Heart right ventricle (tissue), 16 donors: ENCODE measurements at places on chromosomes 5 and 9.

DNA sequence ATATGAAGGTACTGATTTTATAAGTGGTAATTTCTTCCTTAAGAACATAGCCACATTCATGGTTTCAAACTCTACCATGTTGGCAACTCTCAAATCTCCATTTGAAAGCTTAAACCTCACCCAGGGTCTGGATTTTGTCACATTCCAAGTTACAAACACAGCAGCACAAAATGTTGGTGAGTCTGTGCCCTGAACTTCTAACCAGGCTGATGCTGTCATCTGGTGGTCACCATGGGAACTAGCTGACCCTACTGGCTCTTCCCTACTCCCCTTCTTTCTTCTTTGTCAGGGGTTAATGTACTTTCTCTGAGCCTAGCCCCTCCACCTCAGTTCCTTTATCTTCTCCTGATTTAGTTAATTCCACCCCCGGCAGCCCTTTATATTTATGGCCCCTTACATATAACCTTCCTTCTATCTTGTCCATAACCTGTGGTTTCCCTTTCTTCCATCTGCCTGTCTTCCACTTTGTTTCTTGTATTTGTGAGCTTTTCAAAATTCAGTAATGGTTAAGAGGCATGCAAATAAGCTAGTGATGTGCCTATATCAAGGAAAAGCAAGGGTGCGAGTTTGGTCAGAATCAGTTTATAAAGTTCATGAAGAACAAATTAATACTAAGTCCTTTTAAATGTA, 35.9 kb downstream of the TGFBR1 start:
- no peaks in the 10 kb centered on the region for H3K4me1 ChIP-seq
- no peak overlapping the region for H3K4me3 ChIP-seq
- no peak overlapping the region for H3K27ac ChIP-seq
- peaks cover 91% of the 10 kb centered on the region for H3K36me3 ChIP-seq
- H3K27me3 ChIP-seq = no peaks in the 10 kb centered on the region

- DNase-seq = no peak
- H3K27ac ChIP-seq = no peak overlapping the region
- no peak overlapping the region for H3K4me3 ChIP-seq
- no peaks in the 10 kb centered on the region for H3K36me3 ChIP-seq
- no peaks in the 10 kb centered on the region for H3K27me3 ChIP-seq
Observed at GRCh38 chr5:179190851-179191505, 130.8 kb downstream of the ZNF354C start.

GRCh38 chr9:35814841-35815543, at the start of gene HINT2:
HINT2 (minus strand) TSS chr9:35815042; CDS start chr9:35814979, 63 bp downstream.
- DNase-seq = peak; percentile 94
- peaks cover 28% of the 10 kb centered on the region for H3K4me1 ChIP-seq
- H3K36me3 ChIP-seq = peaks cover 4% of the 10 kb centered on the region
- peak within 1 kb of the TSS; percentile 98 for H3K27ac ChIP-seq
- peak within 1 kb of the TSS; percentile 86 for H3K4me3 ChIP-seq

- H3K4me3 ChIP-seq = no peak overlapping the region
- H3K27me3 ChIP-seq = no peaks in the 10 kb centered on the region
- DNase-seq = no peak
- H3K27ac ChIP-seq = no peak overlapping the region
- peaks cover 71% of the 10 kb centered on the region for H3K4me1 ChIP-seq
Observed at GRCh38 chr9:104906441-104907277, 21.3 kb downstream of the ABCA1 start.

- no peak for DNase-seq
- peak overlapping the region; percentile 22 for H3K27ac ChIP-seq
- H3K4me3 ChIP-seq = no peak overlapping the region
- no peaks in the 10 kb centered on the region for H3K27me3 ChIP-seq
- no peaks in the 10 kb centered on the region for H3K4me1 ChIP-seq
Observed at GRCh38 chr5:127011961-127012644, 18.3 kb downstream of the MARCHF3 start.
